ENCODE measurements at places on chromosomes 7 and 10.
A peak's percentile ranks its signal among the peaks of the same experiment; 100 is the strongest.

- no peak for DNase-seq
Measured at GRCh38 chr7:80686576-80686975, 48.1 kb downstream of the CD36 start.

GRCh38 chr7:116873619-116874018 lies 11.2 kb downstream of the CAPZA2 start:
- no peak for DNase-seq

- DNase-seq: no peak
Measured at GRCh38 chr10:11730779-11731178, 11.4 kb upstream of the ECHDC3 start.

DNA sequence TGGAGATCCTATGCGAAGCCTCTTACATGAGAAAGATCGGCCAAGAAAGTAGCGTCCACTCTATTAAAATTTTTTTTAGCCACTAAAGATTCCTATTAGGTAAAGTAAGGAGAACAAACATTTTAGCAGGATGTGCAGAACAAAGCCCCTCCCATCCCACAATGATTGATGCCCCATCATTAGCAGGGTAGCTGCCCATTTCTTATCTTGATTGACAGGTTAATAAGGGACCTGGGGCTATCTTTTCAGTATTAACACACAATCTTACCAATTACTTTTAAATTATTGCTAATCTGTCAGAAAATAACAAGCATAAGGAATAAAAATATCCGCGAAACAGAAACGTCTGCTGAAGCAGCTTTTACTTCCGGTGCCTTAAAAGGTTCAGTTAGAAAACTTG lies 5.1 kb downstream of the FZD8 start:
- no peak for DNase-seq

GRCh38 chr10:17764142-17764541 lies 12.1 kb downstream of the TMEM236 start:
- DNase-seq: no peak

DNA sequence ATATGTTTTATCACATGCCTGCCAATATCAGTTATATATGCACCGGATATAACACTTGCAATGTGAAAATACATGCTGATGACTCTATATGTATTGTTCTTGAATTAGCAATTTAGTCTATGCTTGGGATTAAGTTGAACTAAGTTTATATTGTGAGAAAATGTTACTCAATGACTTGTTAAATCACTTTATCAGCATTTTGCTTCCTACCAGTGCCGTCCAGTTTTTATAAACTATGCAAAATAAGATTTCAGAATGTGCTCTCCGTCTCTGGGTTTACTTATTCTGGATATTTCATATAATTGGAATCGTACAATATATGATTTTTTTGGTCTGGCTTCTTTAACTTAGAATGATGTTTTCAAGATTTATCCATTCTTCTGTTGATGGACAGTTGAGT lies 25.5 kb upstream of the SLC26A3 start:
- no peak for DNase-seq

DNA sequence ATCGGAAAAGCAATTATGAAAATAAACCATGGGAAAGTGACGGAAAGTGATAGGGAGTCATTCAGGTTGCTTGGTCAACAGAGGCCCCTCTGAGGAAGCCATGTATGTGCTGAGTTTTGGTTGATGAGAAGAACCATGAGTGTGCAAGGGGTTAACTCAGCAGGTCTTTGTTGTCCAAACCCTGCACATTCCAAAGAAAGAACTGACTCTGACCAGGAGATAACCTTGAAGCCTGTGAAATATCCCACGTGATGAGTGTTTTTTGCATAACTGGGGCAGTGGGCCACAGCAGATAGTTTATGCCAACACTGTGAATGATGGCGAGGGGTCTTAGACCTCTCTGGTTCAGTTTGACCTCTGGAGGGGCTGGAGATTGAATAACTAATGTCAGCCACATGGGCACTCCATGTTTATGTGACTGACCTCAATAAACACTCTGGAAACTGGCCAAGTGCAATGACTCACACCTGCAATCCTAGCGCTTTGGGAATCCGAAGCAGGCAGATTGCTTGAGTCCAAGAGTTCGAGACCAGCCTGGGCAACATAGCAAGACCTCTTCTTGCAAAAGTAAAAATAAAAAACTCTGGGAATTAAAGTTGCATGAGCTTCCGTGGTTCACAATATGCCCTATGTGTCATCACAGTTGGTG lies 154.0 kb upstream of the FOXK1 start:
- no peak for DNase-seq

GRCh38 chr10:72417971-72418370 lies 63.3 kb upstream of the DNAJB12 start:
- no peak for DNase-seq

DNA sequence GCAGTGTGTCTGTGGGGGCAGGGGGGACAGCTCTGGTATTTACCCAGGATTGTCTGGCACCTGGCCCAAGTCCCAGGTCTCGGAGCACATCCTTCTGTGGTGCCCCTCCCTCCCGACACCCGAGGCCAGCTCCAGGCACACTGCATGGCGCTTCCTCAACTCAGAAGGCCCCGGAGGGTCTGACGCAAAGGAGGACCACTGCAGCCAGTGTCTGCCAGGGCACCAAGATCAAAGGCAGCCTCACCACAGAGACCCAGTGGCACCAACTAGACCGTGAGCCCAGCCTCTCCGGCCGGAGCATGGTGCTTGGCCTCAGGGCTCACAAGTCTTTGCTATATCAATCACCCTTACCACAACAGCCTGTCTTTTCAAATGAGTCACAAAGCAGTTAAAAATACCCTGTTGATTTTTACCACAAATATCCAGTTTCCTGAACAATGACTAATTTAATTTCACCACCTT lies 99.3 kb upstream of the DDC start:
- DNase-seq: no peak

GRCh38 chr7:7884855-7885254 lies 83.7 kb upstream of the GLCCI1 start:
- no peak for DNase-seq

- no peak for DNase-seq
Measured at GRCh38 chr7:139623518-139623917, 100.0 kb downstream of the CLEC2L start.

DNA sequence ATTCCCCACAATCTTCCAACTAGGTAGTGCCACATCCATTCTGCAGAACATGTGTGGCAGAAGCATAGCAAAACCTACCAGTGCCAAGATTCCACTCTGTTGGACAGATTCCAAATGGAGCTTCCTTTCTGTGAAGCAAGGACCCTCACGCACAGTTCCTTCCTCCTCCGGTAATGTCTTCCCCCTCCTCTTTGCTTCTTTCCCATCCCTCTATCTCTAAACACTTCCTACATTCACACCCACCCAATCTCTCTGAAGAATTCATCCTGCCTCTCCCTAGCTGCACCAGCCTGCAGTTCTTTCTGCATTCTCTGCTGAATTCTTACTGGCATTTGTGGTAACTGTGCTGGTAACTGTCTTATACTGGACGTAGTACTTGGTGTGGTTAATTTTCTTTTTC lies 124.9 kb downstream of the RNLS start:
- no peak for DNase-seq

DNA sequence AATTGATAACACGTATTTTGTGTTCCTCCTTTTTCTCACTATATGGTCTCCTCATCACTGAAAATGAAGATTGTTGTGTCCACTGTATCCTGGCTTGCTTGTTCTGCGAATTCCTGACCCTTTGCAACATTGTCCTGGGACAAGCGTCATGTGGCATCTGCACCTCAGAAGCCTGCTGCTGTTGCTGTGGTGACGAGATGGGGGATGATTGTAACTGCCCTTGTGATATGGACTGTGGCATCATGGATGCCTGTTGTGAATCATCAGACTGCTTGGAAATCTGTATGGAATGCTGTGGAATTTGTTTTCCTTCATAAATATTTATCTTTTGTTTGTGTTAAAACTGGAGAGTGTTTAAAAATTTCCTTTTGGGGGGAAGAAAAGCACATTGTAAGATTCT lies 93.7 kb downstream of the MDFIC start:
- no peak for DNase-seq

DNA sequence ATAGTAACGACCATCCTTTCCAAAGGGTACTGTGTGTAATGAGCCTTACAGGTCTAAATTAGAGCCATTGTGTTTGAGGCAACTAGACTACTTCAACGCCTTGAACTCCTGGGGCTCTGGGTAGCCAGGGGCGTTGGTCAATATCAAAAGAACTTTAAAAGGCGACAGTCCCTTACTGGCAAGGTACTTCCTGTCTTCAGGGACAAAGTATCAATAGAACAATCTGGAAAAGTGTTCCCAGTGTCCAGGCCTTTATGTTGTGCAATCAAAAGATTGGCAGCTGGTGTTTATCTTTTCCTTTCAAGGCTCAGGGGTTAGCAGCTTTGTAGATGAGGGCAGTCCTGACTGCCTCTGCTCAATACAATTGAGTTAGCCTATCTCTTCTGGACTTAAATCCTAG lies 284.3 kb downstream of the PARD3 start:
- no peak for DNase-seq

- no peak for DNase-seq
Measured at GRCh38 chr7:92916770-92917224, 80.4 kb upstream of the CDK6 start.

DNA sequence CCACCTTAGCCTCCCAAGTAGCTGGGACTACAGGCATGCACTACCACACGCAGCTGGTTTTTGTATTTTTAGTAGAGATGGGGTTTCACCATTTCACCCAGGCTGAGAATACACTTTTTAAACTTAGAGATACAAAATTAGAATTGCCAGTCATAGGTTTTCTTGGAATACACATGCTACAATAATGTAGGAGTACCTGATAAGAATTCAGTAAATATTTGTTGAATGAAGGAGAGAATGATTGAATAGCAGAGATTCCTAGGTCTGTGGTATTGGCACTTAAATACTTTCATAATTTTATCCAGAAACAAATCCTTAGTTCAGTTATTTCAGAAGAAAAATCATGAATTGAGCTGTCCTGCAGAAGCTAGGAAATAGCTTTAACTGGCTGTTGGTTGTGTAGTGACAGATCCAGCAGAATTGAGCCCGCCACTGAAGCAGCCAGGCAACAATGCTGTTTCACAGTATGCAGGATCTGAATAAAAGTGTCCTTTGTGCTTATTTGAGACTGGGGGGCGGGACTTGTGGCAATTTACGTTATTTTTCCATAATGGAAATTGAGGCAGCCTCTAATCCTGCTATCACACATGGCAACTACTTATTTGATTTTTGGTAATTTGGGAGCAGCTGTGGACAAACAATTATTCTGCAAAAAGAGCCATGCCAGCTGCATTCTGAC lies 31.5 kb downstream of the NRF1 start:
- no peak for DNase-seq

GRCh38 chr7:24502135-24502488 lies 71.1 kb upstream of the PALS2 start:
- no peak for DNase-seq

DNA sequence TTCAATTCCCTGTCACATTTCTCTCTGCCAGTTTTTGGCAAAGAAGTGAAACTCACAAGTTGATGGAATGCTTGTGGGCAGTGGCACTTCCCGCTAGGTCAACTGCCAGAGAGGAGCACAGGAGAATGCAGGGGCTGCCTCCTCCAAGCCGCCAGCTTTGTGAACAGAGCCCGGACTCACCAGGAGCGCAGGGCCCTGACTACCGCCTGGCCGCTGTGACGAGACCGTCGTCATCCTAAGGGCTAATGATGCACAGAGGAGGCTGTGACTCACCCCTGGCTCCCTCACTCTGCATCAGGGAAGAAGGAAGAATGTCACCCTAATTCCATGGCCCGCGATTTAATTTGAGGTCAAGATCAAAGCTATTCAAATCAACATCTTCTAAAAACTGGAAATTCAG lies 123.9 kb downstream of the TAX1BP1 start:
- DNase-seq: no peak

GRCh38 chr7:64811767-64812166 lies 17.5 kb downstream of the ZNF138 start:
- DNase-seq: no peak

DNA sequence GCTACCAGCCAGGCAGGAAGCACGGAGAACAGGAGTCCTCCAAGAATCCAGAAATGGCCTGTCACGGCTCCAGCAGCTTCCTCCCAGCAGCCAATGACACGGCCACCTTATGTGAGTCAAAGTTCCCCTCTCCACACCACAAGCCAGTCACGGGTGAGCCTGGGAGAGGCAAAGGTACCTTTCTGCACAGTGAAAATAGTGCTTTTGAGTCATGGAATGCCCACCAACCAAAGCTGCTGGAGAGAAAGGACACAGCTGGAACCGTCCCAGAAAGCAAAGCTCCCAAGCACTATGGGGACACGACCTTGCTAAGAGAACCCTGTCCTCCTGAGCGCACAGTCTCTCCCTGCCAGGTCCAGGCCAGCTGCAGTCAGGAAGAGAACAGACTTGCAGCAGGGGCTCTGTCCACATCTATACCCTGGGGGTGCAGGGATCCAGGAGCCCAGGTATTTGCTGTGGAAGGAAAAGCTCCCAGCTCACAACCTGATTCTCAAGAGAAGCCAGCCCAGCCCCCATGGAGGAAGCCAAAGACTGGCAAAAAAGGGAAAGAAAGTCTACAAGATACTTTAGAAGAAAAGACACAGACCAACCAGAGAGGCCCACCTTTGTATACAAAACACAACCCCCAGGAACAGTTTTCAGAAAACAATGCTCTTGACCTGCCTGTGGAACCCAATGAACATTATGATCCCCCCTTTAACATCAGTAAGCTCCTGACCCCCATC lies 24.4 kb downstream of the C10orf71 start:
- DNase-seq: no peak

DNA sequence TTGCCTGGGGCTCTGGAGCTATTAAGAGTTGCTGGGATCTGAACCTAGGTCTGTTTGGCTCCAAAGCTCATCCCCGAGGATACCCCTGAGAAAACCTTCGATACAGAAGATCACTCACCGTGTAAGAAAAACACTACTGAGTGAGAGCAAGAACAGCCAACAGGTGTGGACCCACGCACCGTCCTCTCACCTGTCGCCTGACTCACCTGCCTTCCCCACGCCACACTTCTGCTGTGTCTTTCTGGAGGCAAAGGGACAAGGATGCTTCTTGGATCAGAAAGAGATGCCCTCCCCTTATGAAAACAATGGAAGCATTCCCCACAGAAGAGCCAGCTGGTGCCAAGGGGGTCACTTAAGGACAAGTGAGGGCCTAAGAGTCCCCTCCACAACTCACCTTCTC lies 46.7 kb downstream of the COL13A1 start:
- DNase-seq: no peak

DNA sequence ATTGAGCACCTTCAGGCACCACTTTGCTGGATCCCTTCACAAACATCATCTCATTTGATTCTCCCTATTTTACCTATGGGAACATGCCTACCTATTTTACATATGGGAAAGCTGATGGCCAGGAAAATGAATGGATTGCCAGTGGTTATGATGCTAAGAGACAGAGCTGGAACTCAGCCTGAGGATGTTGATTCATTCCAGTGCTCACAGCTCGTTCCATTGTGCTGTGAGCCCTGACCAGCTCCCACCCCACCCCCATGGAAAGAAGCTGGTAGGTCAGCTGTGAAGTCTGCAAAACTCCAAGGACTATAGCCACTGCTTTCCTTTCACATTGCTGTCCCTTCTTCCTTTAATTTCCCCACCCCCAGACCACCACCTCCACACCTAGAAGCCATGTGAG lies 9.6 kb downstream of the UBTD1 start:
- DNase-seq: no peak

GRCh38 chr7:149147072-149147751 lies at the start of gene ZNF398:
Gene ZNF398 (plus strand): TSS chr7:149147453. CDS start chr7:149147743, 290 bp downstream.
- peak; percentile 72 for DNase-seq
